Stimulated activated CD8-positive, alpha-beta memory T cell treated with anti-CD3 and anti-CD28 coated beads, Interleukin-15, amount 100 ng/mL, for 24 hours (primary cell): ENCODE measurements at places on chromosomes 1 and 21.

DNA sequence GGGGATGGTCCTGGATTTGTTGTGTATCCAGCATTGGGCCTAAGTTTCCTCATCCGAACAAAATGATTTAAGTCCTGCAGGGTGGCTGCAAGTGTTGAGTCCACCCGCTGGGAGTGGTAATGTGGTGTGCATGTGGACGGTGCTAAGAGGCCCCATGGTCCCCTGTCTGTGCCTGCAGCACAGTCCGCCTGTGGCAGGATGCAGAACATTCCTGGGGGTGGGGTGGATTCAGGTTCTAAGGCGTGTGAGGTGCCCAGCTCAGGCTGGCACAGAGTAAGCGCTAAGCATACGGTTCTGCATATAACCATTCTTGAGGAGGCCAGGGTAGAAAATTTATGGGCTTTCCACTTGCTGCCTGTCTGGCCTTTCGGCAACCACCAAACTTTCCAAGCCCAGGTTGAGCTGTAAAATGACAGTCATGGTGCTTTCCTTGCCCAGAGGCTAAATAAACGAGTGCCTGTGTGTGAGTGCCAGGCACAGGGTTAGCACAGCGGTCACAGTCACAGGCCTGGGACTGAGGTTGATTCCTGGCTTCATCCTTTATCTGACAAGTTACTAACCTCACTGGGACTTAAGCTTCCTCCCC is 30.7 kb downstream of the SLC2A1 start:
- no peak for DNase-seq

GRCh38 chr1:244137725-244138124 is 86.6 kb downstream of the ZBTB18 start:
- DNase-seq = no peak

DNA sequence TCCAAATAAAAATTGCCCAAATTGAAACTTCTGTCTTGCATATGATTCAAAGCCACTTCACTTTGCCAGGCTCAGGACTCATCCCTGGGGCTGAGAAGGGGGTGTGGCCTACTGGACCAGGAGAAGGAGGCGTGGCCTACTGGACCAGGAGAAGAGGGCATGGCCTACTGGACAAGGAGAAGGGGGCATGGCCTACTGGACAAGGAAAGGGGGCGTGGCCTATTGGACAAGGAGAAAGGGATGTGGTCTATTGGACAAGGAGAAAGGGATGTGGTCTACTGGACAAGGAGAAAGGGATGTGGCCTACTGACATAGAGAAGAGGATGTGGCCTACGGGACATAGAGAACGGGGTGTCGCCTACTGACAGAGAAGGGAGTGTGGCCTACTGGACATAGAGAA is 405.3 kb downstream of the RRAGC start:
- no peak for DNase-seq

GRCh38 chr21:41211060-41211805 is 43.3 kb downstream of the BACE2 start:
- DNase-seq = no peak

DNA sequence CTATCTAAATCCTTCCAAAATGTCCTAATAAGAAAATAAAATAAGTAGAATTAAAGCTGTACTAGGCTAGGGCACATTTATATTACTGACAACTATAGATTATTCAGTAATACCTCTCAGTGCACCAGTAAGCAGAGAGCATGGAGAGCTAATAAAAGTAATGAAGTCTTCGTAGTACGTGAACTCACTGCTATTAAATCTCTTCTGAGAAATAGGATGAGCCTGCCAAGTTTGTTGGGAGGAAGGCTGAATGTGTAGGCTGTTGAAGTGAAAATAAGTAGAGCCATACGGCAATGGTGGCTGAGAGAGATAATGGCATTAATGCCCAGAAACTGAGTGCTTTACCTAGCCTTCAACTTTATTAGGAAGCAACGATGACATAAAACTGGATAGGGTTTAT is 73.9 kb upstream of the NR5A2 start:
- no peak for DNase-seq

GRCh38 chr1:77412069-77412819 is 130.4 kb downstream of the AK5 start:
- DNase-seq = no peak

DNA sequence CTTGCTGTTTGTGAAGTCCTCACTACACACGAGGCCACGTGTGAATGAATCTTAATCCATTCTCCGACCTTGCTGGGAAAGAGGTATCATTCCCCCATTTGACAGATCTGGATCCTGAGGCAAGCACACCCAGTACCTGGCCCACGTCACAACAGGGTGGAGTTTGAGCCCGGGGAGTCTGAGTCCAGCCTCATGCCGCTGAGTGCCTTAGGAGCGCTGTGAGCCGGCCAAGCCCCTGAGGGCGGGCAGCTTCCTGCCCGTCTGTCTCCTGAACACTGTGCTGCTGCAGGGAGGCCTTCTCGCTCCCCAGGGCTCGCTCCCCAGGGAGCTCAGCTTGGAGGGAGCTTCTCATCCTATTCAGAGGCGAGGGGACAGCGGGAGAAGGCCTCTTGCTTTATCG is 29.7 kb downstream of the SLC45A1 start:
- DNase-seq = no peak

DNA sequence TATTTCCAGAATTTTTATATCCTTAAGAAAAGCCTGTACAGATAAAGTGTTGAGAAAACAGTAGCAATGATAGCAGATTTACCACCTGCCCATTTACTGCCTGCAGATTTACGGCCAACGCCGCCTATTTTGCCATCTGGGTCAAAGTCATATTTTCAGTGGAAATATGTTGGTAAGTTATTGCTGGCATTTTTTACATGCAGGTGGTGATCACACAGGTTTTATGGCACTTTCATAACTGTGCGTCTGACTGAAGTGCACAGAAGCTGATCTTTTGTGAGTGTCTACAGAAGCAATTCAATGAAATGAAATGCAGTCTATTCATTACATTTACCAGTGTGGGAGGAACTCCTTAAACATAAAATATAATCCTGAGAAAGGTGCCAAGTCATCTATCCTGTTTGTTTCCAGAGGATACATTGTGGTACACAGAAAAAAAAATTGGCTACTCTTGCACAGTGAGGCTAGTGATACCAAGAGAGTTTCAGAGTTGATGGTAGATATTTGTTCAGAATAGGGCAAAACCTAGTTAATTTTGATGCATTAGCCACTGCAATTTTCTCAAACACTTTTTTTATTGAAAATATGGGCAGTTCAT is 458.5 kb downstream of the NEGR1 start:
- no peak for DNase-seq

DNA sequence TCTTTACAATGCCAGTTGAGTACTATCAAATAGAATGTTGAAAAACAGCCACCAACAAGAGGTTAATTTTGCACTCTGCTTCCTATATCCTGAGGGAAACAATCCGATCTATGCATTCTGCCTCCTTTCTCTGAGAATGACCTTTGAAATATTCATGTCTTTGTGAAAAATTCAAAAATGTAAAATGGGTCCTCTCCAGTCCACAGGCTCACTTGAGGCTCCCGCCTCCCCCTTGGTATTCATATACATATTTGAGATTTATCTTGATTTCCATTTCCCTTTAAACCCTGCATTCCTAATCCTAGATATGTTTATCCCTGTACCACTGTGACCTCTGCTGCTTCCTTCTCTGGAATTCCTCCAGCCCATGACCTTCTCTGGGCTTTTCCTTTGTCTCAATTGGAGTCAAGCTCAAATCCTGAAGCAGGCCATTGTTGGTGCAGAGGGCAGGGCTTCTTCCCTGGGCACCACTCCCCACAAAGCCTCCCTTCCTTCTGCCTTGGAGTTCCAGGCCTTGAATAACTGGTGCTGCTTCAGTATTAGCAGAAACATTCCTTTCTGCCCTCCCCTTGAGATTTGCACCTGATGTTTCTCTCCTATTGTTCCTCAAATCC is 296.8 kb downstream of the PBX1 start:
- no peak for DNase-seq

DNA sequence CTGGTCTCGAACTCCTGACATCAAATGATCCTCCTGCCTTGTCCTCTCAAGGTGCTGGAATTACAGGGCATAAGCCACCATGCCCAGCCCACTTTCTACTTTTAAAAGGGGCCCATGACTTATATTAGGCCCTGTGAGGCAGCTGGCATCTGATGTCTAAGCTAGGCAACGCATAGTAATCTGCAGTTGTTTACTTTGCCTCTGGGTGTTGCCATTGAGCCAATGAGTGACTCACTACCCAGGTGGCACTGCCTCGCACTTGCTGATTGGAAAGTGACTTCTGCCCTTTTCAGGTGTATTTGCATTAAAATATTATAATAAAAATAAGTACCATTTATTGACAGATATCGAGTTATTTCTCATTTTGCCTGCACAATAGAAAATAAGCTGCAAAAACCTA is 84.9 kb downstream of the KIF14 start:
- no peak for DNase-seq

GRCh38 chr1:228430243-228430642 is 13.6 kb upstream of the TRIM17 start:
- no peak for DNase-seq

DNA sequence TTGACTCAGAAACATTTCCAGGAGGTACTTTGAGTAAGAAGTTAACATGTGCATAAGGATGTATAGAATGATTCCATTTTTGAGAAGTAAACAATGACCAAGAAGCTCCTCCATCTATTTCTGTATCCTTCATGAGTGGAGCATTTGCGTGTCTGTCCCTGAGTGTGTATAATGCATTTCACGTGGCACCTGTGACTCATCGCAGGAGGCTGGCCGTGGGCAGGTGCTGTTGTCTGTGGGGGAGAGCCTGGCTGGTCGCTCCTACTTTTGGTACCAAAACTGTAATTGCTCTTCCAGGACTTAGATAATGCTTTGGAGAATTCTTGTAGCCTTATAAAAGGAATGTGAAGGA is 16.5 kb downstream of the SLC37A1 start:
- DNase-seq = no peak

DNA sequence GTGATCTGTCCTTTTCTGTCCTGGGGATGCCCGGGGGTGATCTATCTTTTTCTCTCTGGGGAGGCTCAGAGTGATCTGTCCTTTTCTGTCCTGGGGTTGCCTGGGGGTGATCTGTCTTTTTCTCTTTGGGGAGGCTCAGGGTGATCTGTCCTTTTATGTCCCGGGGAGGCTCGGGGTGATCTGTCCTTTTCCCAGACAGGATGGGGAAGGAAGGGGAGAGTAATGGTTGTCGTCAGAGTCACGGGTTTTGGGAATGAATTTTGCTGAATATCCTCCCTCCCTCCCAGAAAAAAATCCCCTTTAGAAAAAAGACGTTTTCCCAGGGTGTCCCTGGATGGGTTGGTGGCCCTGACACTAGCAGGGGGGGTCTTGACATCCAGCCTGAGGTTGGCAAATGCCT is 91.5 kb downstream of the ARHGEF10L start:
- DNase-seq = no peak

- DNase-seq = no peak
Observed at GRCh38 chr1:212733109-212733508, 33.5 kb upstream of the BATF3 start.

GRCh38 chr1:37157634-37158033 is 123.3 kb upstream of the GRIK3 start:
- no peak for DNase-seq

GRCh38 chr1:242738702-242739645 is 214.5 kb upstream of the PLD5 start:
- DNase-seq = no peak

GRCh38 chr1:160626509-160627342 is 20.1 kb downstream of the SLAMF1 start:
- DNase-seq = no peak

GRCh38 chr21:39086547-39086946 is 96.7 kb downstream of the PSMG1 start:
- no peak for DNase-seq

- no peak for DNase-seq
Observed at GRCh38 chr1:52444463-52444862, 40.1 kb downstream of the PRPF38A start.

DNA sequence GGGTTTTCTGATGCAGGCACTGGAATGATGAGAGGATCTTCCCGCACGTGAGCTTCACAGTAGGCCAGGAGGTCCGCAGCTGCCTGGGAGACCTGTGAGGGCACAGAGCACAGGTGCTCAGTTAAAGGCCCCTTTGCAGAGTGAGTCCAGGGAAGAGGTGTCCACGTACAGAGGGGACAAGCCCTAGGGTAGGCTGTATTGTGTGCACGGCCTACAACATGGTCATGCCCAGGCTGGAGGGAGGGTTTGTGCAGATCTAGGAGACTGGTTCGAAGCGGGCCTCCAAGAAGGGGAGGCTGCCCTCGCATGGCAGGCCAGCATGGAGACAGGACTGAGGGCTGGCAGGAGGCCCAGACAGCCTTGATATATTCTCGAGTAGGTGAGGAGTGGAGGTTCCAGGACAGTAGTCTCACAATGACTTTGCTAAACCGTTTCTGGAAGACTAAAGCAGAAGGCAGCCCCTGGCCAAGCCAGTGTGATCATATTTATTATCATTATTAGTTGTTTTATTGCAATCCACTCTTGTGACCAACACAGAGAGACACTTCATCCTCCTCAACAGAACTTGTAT is 48.0 kb upstream of the B3GALNT2 start:
- no peak for DNase-seq

GRCh38 chr1:5002676-5003075 is 348.3 kb downstream of the AJAP1 start:
- no peak for DNase-seq

- DNase-seq = no peak
Observed at GRCh38 chr21:20373031-20373430, 625.2 kb upstream of the NCAM2 start.

- DNase-seq = no peak
Observed at GRCh38 chr1:59142311-59143132, 154.4 kb upstream of the FGGY start.

DNA sequence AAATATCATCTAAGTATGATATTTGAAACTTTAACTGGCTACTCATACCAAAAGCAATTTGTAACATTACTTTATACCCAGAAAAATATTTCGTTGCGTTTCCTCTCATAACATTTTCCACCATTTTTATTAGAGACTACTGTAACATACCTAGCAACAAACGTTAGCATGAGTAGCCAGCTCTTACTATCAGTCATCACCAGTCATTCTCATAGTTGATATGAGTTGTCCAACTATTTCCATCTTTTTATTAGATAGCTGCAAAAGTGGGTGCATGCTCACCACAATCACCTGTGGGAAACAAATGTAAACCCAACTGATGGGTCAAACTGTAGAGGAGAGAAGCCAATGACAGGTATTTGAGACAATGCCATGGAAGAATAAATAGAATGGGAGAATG is 114.6 kb downstream of the AKT3 start:
- DNase-seq = no peak

GRCh38 chr1:23563003-23563402 is 3.7 kb upstream of the ID3 start:
- DNase-seq = no peak

- DNase-seq = no peak
Observed at GRCh38 chr1:42142894-42143675, 10.1 kb upstream of the GUCA2B start.

DNA sequence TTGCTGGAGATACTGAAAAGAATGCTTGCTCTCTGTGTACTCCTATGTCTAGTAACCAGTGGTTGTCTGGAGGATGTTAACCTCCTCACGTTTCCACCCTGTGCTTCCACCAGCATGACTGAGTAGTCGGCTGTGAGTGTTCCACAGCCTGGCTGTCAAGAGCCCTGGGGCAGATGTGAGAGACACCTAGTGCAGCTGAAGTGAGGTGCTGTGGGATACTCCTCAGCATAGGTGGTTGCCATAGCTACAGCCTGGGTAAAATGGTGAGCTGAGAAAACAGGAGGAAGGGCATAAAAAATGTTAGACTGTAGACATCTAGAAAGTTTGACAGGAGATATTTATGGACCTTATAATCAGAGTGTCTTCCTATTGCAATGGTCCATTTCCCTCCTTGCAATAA is 15.8 kb downstream of the IVL start:
- no peak for DNase-seq

GRCh38 chr1:185068341-185068740 is 23.0 kb downstream of the RNF2 start:
- DNase-seq = no peak

GRCh38 chr1:79197421-79197820 is 190.9 kb upstream of the ADGRL4 start:
- no peak for DNase-seq
